ENCODE measurements at places on chromosomes 7 and 10.

- no peak for DNase-seq
These were observed 33.4 kb upstream of the KNDC1 start for GRCh38 chr10:133126431-133127290.

DNA sequence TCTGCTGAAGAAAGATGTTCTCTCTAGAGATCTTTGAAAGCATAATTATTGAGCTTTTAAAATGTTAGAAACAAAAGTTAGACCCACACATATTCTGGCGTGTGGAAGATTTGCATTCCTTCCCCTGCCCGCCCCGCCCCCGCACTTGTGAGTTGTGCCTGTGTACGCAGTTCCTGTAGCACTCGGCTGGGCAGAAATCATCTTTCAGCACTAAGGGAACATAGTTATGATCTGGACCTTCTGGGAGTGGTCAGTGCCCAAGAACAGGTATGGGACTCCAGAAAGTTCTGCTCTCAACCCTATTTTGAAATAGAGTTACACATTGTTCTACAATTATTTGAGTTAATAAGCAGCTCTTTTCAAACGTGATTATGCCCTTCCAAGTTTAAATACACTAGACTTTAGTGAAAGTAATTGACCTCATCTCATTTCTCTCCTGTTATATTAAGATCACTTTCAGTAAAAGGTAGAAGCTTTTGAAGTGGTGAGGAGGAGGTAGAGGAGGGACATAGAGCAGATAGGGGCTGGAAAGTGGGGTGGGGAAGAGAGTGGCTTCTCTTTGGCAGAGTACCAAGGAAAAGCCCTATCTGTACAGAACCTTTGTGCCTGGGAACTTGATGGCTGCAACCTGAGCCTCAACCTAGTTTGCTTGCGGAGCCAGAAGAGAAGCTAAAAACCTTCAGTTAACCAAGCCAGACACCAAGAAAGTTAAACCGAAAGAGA is 5.7 kb downstream of the BLVRA start:
- no peak for DNase-seq

- DNase-seq: no peak
These were observed 29.7 kb downstream of the STMP1 start for GRCh38 chr7:135692055-135692454.

DNA sequence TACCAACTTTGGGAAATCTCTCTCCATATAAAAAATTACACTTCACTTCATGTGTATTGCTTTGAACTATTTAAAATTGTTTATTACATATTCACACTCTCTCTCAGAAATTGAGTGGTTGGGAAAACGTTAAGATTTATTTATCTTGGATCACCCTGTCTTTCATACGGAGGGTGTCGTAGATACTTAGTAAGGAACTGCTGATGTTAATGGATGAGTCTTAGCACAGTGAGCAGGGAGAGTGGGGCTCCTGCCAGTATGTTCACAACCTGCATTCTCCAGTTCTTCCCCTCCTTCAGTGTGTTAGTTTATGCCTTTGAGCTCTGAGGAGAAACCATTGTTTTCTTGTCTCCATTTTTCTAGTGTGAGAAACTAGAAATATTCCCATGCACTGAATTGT is 67.1 kb downstream of the CDK14 start:
- DNase-seq: no peak

GRCh38 chr10:101228966-101229265 is 347 bp downstream of the LBX1 start:
- DNase-seq: no peak

DNA sequence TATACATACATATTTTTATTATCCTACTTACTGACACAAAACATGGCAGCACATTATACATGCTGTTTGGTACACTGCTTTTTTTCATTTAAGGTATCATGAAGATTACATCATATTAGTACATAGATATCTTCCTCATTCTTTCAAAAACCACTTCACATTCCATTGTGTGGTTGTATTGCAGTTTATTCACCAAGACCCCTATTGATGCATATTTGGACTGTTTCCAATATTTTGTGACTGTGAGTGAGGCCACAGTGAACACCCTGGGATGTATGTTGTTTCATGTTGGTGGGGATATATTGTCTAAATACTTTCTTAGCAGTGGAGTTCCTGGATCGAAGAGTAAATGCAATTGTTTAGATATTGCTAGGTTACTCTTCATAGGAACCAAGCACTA is 39.0 kb downstream of the TFAM start:
- DNase-seq: no peak

- no peak for DNase-seq
These were observed 61.5 kb downstream of the SRPK2 start for GRCh38 chr7:105327201-105327600.

DNA sequence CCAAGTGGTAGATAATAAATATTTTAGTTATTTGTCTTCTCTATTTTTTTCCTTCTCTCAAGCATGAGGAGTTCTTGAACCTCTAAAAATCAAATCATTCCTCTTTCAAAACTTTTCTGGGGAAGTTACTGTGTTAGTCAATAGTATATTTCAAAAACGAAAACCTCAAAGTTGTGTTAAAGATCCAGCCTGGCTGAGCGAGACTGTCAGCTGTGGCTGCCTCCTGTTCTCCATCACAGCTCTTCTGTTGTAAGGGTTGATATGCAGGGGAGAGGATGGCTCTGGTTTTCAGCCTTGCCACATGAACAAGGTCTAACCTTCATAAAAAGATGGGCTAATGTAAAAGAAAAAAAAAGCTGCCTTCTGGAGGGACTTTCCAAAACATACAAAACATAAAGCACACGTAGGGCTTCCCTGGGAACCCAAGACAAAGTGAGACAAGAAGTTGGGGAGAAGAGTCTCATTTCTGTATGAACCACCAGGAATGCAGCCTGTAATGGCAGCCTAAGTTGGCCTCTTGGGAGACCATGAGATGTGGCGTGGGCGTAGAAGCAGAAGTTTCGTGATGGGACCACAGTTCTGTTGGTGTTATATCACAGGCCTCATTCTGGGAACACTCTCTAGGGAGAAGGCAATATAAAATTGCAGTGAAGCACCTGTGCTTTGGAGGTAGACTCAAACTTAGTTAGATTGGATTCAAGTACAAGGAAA is 77.9 kb upstream of the FHIP2A start:
- no peak for DNase-seq

DNA sequence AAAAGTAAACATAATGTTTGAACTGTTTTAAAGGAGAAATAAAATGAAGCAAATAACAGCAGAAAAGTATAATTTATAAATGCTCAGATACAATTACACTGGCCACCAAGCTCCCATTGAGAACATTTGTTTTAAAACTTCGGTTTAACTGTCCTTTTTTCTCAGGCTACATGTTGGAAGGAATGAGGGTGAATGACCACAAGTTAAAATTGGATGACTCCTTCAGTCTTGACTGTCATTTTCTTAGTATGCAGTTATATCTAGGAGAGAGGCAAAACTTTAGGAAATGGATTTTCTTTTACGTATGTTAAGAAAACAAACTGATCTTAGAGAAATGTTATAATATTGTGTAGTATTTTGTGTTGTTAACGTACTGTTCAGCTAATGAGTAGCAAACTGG is 5.0 kb downstream of the TRIM24 start:
- DNase-seq: no peak

DNA sequence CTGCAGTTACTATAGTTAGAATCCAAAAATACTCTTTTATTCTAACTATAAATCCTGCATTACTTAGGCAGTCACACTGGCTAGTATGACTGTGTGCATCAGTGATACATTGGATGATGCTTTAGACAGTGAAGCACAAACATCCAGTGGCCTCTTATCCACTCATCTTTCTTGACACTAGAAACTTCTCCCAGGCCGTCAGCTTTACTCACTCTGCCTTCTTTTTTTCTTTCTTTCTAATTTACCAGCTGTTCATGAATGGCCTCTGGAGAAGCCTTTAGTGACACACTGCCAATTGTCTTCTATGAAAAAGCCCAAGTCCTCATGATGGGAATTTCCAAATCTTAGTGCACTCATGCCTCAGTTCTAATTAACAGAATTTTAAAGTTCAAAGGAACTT is 26.2 kb upstream of the C10orf90 start:
- DNase-seq: no peak

DNA sequence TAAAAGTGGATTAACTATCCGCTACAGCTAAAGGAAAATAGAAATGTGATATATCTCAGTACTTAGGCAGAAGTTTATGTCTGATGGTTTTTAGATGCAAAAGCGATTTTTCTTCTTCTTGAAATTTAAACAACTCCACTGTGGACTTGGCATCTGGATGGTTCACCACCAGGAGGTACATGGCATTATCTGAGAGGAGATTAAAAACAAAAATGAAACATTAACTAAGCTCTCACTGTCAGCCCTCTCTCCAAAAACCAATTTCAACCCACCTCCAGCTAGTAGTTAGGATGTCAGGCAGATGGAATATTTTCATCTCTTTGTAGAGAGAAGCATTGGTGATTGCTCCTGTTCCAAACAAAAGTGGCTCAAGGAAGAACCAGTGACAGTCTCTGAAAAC is 12.9 kb downstream of the PON1 start:
- DNase-seq: no peak

GRCh38 chr10:124225029-124225466 is 131.7 kb upstream of the CHST15 start:
- DNase-seq: no peak

- DNase-seq: no peak
These were observed 61.8 kb upstream of the C10orf90 start for GRCh38 chr10:126732308-126732707.

GRCh38 chr10:65949526-65949925 is 976.3 kb upstream of the LRRTM3 start:
- DNase-seq: no peak

DNA sequence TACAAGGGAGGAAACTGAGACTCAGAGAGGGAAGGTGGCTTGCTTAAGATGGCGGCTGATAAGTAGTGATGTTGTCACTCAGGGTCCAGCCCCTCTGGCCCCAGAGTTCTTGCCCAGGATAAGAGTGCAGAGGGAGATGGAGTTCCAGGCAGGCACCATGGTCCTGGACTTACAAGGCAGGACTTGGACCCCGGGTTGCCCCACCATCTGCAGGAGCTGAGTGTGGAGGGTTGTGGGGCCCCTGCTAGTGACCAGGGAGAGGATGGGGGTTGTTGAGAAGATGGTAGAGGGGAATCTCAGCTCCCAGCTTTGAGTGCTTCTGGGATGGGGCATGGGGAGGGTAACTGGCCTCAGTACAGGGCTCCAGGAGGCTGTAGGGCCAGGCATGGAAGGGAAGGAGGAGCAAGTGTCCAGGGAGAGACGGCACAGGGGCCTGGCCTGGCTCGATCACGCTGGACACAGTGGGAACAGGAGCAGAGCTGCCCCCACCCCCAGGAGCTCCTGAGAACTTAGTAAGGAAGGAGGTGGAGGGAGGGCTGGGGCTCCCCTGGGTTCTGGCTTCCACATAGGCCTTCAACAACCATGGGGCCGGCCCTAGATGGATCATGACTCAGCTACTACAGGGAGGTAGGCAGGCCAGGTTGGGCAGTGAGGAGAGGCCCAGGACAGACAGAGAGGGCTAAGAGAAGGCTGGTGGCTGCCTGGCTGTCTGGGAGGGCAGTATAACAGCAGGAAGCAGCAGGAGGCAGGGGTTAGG is 28.2 kb downstream of the PPIF start:
- DNase-seq: no peak

DNA sequence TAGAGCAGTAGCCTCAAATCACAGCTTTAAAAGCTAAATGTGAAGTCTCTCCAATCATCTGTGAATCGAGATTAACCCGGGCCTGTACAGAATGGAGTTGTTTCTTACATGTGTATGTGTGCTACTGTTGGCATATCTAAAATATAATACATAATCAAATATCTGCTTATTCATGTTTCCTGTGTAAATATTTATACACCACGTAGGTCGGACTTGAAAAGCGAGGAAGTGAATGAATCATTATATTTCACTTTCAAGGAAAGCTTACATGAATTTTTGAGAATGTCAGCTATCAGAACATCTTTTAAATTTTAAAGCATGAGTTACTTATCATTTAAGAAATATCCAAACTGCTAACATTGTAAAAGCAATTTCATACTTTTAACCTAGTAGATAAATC is 233.3 kb downstream of the SLC25A13 start:
- DNase-seq: no peak

DNA sequence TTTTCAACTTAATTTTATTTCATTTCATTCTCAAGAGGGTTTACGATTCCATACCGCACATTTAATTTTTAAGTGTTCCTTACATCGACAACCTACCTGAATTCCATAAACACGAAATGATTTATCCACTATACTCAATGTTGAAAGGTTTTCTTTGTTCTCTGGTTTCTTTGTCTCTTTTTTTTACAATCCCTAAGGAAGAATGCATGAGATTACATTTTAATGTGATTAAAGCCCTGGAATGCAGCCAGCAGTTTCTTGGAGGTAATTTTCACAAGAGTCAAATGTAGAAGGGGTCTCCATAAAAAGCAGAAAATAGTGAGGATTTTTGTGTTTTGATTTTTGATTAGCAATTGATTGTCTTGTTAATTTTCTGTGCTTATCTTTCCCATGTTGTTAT is 59.2 kb upstream of the ADCY1 start:
- DNase-seq: no peak

DNA sequence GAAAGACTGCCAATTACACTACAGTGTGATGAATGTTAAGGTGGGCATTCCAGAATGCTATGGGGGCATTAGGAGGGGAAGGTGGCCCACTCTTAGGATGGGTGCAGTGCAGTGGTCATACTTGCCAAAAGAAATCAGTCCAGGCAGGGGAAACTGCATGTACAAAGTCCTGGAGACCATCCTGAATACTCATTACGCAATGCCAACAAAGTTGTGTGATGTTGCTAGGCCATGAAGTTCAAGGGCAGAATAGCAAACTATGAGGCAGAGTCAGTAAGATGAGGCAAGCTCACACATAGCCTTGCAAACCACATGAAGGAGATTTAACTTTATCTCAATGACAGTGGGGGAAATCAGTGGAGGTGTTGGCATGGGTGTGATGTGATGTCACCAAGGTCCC is 49.8 kb upstream of the SLC35B4 start:
- no peak for DNase-seq

GRCh38 chr7:86925221-86925620 is 134.2 kb downstream of the ELAPOR2 start:
- no peak for DNase-seq
